ENCODE measurements at places on chromosomes 6 and 20.
A peak's percentile ranks its signal among the peaks of the same experiment; 100 is the strongest.

DNA sequence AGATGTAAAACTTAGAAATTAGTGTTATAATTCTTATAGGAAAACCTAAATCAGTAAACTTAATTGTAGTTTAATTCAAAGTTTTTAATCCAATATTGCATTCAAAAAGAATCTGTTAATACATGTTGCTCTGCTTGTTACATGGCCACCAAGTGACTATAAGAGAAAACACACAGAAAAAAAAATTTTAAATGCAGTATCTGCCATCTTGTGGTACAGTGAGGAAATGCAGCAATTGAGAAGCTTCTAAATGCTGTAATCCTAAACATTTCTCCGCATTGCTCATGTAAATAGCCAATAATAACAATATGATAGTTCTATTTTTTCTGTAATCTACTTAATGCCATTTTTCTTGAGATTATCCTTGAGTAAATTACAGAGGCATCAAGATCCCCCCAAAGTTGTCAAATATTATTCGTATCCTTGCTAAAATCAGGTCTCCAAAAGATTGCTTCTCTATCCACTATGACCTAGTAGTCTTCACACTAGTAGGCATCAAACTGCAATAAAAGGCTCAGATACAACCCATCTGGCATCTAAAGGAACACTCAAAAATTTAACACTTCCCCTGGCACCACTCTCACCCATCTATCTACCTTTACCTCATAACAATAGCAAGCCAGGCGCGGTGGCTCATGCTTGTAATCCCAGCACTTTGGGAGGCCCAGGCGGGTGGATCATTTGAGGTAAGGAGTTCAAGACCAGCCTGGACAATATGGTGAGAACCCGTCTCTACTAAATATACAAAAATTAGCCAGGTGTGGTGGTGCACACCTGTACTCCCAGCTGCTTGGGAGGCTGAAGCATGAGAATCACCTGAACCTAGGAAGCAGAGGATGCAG is 34.6 kb downstream of the HDAC2 start:
- peak; percentile 73 for DNase-seq

DNA sequence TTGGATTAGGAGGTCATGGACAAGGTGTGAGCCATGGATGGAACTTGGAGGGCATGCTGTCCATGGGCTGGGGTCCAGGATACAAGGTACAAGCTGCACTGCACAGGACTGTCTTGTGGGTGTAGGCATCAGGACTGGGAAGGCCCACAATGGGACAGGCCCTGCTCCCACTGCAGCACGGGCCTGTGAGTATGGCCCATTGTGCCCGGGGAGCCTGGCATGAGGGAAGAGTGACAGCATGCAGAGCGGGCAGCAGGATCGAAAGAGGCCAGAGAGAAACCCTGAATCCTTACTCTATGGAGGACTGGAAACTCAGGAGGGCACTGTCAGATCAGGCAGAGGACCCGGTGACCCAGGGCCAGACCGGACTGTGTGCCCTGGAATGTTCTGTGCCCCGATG is 211.3 kb downstream of the PREX1 start:
- DNase-seq, result no peak

GRCh38 chr20:62707276-62707920 is 1.2 kb upstream of the NTSR1 start:
- DNase-seq, result no peak

DNA sequence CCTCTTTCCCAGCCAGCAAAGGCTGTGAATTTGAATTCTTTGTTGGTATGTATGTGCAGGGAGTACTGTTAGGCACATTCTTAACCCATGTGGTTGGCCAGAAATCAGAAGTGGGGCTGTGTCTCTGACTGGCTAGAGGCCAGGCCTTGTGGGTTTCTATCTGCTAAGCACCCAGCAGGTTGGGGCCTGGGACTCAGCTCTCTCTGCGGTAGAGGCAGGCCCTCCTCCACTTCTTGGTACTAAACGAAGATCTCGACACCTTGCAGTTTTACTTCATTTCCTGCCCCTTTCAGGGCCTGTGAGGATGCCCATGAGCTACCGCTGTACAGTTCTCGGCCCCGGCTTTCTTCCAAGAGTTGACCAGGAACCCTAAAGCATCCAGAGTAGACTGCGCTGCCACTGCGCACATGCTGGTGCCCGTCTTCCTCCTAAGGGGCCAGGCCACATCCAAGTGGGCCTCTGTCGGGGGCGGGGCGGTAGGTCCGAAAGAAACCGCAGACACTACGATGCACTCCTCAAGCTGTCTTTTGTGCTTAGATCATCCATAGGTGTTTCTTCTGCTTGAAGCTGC is 51.1 kb downstream of the TCP11 start:
- DNase-seq, result no peak

DNA sequence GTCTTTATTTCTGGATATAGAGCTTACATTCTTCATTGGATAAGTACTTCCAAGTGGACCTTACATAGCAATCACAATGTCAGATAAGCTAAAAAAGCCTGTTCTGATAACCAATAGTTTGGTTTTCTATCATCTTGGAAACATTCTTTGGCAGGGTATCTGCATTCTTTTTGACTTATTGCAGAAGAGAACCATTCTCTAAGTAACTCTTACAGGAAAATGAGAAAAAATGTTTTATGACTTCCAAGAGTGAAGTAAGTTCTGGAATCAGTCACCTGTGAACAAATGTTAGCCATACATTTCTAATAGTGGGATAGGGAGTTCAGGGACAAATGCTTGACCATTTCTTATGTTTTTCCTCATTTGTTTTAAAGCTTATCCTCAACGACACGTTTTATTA is 564.0 kb downstream of the CD109 start:
- no peak for DNase-seq

DNA sequence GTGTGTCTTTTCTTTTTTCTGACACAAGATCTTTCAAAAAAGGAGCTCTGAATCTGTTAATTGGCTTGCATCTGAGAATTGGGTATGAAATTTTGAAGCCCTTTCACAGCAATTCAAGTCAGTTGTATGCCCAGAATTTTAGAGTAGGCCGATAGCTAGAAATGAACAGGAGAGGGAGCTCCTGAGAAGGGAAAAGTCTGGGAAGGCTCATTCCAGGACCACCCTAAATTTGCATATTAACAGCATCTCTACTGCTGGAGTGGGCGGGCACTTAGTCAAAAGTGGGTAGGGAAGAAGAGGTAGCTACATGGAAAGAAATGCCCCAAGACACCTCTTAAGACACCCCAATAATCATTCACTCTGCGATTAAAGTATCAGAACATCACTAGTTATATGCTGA is 928.3 kb downstream of the TBC1D32 start:
- DNase-seq, result no peak

GRCh38 chr6:20687494-20687893 is 153.2 kb downstream of the CDKAL1 start:
- DNase-seq, result no peak

DNA sequence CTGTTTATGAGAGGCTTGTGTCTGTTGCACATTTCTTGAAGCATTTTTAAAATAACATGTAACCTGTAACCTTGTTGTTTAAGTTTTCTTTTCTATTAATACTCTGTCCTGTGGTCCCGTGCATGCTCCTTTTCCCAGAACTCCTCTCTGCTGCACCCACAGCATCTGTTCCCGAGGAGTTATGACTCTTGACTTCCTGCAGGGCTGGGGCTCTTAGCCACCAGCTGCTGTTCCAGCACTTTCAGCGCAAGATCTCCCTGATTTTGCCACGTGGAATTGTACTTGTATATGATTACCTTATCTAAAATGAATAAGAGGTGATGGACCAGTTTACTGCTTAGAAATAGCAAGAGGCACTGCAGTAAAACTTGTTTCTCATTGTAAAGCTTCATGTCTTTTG is 150.6 kb downstream of the QKI start:
- DNase-seq, result no peak

- no peak for DNase-seq
Measured at GRCh38 chr6:111990214-111990613, 63.7 kb upstream of the CCN6 start.

GRCh38 chr6:139449611-139450000 is 75.2 kb upstream of the CITED2 start:
- DNase-seq, result no peak

- DNase-seq, result no peak
Measured at GRCh38 chr6:52696418-52696817, 25.5 kb downstream of the TMEM14A start.

DNA sequence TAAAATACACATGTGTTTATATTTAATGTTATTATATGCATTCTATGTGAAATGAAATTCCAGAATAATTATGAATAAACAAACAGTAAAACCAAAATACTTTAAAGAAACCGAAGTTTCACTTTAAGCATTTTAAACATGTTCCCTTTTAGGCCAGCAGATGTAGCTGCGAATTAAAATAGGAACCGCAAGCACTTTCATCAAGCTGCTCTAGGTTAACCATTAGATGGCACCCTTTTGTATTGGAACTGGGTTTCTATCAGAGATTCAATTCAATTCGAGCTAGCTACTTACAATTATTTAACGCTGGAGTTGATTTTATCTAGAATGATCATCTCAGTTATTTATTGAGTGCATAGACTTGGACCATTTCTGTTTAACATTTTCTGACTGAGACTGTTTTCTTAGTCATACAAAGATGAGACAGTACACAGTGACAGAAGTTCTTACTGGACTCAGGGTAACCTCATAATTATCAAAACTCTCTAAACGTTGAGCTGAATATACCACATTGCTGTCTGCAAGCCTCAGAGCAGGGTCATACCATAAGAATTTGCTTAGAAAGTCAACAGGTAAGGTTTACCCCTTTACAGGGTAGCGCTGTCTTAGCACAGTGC is 8.5 kb downstream of the TMEM242 start:
- peak; percentile 82 for DNase-seq

- no peak for DNase-seq
Measured at GRCh38 chr6:4655196-4656025, 120.8 kb upstream of the CDYL start.

DNA sequence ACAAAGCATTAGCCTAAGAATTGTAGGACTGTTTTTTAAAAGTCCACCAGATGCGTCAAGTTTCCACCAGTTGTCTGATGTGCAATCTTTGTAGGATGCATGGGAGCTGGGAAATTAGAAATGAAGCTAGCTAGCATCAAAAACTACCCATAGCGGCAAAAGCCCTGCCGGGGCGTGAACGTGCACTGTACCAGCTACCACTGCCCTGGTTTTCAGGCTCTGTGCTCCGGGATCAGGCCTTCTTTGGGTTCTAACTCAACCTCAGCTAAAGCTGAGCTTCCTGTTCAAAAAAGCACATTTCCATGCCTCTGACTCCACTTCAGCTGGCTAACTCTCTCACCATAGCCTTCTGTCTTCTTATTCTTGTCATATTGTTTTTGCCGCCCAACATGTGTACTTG is 26.9 kb upstream of the FUCA2 start:
- no peak for DNase-seq

GRCh38 chr6:138004430-138005287 is 102.6 kb downstream of the PERP start:
- DNase-seq, result peak; percentile 10

DNA sequence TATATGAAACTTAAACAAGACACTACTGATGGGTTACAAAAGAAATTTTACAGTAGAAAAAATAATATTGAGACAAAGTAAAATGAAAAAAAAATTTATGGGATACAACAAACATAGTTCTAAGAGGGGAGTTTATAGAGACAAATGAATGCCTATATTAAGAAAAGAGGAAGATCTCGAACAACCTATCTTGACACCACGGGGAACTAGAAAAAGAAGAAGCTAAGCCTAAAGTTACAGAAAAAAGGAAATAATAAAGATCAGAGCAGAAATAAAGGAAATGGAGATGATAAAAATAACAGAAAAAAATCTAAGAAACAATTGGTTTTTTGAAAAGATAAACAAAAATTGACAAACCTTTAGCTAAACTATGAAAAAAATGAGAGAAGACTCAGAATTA is 9.1 kb upstream of the ECHDC1 start:
- DNase-seq, result no peak

GRCh38 chr6:73041051-73041450 is 184.2 kb downstream of the KHDC1L start:
- no peak for DNase-seq

DNA sequence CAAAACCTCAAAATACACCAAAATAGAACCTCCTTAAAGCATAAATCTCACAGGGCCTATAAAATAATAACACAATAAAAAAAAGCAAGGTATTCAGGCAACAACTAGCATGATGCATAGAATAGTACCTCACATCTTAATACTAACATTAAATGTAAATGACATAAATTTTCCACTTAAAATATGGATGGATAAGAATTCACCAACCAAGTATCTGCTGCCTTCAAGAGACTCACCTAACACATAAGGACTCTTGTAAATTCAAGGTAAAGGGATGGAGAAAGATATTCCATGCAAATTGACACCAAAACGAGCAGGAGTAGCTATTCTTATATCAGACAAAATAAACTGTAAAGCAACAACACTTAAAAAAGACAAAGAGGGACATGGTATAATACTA is 52.2 kb downstream of the PERP start:
- no peak for DNase-seq

GRCh38 chr6:25934735-25935313 is 4.3 kb upstream of the SLC17A2 start:
- DNase-seq, result no peak

DNA sequence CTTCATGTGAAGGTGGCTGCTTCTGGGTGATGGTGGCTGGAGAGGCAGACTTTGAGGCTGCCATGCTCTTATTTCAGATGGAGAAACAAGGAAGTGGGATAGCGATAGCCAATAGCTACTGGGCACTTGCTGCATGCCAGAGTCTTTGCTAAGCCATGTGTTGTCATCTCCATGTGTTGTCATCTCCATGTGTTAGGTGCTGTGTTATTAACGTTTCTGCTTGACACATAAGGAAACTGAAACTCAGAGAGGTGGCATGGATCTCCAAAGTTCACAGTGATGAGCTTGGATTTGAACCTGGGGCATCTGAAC is 16.9 kb downstream of the KIAA1755 start:
- DNase-seq, result no peak
